CD4-positive, alpha-beta memory T cell (primary cell): ENCODE measurements at places on chromosomes 5 and 9.

DNA sequence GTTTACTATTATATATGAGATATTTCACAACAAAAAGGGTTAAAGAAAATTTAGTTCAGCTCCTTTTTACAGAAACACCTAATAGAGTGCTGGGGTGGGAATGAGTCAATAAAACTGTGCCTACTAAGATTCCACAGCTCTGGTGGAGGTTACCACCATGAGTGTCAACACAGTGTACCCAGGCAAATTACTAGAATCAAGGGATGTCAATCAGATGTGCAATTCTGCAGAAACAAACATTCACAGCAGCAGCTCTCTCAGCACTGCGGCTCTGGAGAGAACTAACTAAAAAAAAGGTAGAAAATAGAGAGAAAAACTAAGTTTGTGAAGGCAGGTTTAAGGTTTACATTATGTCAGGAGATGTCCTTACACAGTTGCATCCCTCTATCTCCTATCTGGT lies 1313.0 kb downstream of the MAT2B start:
- no peak for DNase-seq

GRCh38 chr5:35672995-35673394 lies 55.3 kb downstream of the SPEF2 start:
- peak; percentile 32 for DNase-seq

GRCh38 chr5:148290271-148291195 lies 21.7 kb upstream of the SPINK7 start:
- DNase-seq = no peak

DNA sequence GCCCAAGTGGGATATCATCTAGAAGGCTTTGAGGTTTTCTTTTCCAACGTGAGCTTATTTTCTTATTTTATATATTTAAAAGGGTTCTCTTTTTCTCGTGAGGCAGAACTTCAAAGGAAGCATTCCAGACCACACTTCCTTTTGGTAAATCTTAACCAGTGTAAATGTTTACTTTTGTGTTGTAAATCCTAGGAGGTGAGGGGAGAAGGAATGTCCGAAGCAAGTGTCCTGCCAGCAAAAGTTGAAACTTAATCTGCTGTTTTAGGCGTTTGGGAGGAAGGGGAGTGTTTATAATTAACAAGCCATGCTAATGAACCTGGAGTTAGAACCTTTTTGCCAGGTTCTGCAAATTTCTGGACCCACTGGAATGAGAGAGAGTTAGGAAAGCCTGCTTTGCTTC lies 37.9 kb downstream of the WWC1 start:
- no peak for DNase-seq

- DNase-seq = no peak
These were observed 312.5 kb downstream of the RASEF start for GRCh38 chr9:82750411-82750913.

DNA sequence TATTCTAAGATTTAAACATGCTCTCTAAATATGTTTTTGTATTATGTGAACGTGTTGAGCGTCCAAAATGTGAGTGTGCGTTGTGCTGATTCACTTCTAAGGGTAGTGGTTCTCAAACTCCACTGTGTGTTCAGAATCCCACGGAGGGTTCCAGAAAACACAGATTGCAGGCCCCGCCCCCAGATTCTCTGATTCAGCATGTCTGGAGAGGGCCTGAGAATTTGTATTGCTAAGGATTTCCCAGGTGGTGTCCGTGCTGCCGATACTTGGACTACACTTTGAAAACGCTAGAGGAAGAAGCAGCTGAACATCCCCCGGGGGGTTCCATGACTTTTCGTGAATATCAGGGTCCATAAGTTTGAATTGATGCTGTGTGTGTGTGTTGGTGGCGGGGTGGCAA lies 1043.2 kb upstream of the WWC1 start:
- no peak for DNase-seq

DNA sequence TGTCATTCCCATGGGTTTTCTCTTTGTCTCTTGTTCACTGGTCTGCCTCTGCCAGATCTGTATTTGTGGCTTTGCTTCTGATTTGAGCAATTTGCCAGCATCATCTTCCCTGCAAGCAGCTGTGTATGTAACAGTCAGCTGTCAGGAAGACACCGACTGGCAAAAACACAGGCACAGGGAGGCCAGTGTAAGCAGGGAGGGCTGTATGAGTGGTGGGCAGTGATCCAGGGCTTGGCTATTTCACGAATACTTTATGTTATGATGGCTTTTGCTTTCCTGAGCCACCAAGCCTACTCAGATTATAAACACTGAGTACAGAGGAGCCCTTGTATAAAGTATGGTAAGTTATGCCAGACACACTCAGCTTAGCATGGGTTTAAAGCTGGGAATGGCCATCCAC lies 11.6 kb downstream of the BNIP1 start:
- no peak for DNase-seq

DNA sequence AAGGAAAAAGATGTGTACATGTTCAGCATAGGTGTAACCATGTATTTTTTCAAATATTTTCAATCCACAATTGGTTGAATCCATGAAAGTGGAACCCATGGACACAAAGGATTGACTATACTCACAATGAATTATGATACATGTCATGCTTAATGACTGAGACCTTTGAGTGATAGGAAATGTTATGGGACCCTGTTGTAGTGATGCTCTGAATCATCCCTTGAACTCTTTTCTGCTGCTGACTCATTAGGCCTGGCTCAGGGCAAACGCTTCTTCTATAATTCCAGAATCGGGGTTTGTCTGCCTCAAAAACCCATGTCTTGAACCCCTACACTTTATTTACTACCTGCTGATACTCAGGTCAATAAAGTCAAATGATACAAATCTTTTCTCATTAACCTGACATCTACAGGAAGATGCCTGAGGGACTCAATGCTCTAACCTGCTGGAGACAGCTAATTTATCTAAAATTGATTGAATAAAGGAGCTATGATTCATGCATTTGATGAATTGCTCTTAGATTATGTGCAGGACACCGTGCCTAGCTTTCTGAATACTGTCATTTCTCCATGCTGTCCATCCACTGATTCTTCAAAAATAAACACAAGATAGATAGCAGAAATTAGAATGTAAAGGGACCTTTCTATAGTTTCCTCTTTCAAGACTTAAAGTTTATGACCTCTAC lies 260.1 kb downstream of the PRELID2 start:
- no peak for DNase-seq

- DNase-seq = no peak
These were observed 433.8 kb upstream of the CDH9 start for GRCh38 chr5:27472000-27472763.

- no peak for DNase-seq
These were observed 675.6 kb downstream of the BRINP1 start for GRCh38 chr9:118693645-118694044.

- no peak for DNase-seq
These were observed 273.3 kb downstream of the MAN2A1 start for GRCh38 chr5:109962882-109963603.

- no peak for DNase-seq
These were observed 21.5 kb upstream of the NIPBL start for GRCh38 chr5:36855141-36855495.

GRCh38 chr5:32960340-32961058 lies 249.4 kb downstream of the NPR3 start:
- no peak for DNase-seq

DNA sequence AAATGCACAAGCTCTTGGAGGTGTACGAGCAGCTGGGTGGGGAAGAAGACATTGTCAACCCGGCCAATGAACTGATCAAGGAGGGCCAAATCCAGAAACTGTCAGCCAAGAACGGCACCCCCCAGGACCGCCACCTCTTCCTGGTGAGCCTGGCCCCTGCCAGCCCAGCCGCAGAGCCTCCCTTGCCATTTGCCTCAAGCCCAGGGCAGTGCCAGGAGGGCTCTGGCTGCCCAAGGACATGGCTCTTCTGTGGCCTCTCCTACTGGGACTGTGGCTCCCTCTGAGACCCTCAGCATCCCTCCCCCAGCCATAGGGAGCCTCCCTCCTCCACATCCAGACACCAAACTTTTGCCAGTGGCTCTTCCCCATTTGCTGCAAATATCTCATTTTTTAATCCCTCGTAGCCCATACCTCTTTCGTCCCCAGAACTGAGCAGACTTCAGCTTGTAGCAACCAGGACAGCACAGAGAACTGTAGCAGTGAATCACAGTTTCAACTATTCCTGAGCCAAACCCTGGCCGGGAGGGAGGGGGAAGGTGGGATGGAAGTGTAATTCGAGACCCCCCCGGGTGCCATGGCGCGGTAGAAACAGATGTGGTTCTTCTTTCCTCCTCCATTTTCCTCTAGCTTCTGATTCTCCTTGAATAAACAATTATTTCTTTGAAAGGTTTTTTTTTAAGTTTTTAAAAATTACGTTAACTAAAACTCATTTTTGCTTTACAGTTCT lies 44.5 kb upstream of the SUSD3 start:
- DNase-seq = no peak

GRCh38 chr9:92138157-92138959 lies 23.1 kb upstream of the SPTLC1 start:
- peak; percentile 61 for DNase-seq

DNA sequence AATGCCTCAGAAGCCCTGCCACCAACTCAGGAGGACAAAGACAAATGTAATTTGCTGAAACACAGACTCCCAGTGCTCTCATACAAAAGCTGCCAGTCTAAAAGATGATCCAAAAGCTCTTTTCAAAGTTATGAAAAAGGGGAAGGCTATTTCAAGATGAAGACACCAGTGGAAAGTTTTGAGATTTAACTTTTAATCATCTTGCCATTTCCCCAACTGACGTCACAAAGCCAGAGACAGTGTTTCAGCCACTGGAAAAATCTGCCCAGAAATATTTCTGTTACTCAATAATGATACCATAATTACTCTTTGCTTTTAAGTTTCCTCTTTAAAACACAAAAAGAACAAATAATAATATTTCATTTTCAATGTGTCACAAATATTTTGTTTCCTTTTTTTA lies 20.9 kb downstream of the ENG start:
- no peak for DNase-seq

DNA sequence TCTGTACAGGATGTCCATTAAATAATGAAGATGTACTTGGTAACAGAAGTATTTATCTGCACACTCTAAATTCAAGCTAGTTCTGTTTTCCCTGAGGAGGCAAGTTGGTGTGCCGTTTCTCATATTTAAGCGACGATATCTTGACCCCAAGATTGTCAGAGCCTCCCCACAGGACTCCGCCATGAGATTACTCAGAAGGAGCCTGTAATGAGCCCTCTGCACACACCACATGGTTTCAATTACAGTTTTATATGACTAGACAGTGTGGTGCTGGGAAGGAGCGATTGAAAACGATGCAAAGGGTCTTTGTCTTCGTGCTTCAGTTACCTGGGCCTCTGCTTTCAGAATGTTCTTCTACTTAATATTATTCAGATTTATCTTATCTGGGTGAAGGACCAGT lies 840.4 kb upstream of the WWC1 start:
- no peak for DNase-seq

GRCh38 chr5:16529306-16529705 lies 63.7 kb upstream of the ZNF622 start:
- no peak for DNase-seq

GRCh38 chr9:4465910-4466309 lies 24.4 kb upstream of the SLC1A1 start:
- DNase-seq = no peak

GRCh38 chr5:52015760-52016159 lies 632.5 kb downstream of the ISL1 start:
- DNase-seq = no peak

DNA sequence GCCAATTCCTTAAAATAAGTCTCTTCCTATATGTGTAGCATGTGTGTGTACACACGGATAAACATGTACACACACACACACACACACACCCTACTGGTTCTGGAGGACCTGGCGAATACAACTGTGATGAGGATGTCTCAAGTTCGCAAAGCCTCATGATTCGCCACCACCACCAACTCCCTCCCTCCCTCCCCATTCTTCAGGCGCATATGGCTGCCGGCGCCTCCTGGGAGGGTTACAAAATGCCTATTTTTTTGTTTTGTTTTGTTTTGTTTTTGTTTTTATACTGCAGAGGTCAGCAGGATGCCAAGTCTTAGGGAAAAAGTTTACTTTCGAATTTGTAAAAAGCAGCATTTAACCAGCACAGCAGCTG lies 88.0 kb downstream of the DAP start:
- no peak for DNase-seq

DNA sequence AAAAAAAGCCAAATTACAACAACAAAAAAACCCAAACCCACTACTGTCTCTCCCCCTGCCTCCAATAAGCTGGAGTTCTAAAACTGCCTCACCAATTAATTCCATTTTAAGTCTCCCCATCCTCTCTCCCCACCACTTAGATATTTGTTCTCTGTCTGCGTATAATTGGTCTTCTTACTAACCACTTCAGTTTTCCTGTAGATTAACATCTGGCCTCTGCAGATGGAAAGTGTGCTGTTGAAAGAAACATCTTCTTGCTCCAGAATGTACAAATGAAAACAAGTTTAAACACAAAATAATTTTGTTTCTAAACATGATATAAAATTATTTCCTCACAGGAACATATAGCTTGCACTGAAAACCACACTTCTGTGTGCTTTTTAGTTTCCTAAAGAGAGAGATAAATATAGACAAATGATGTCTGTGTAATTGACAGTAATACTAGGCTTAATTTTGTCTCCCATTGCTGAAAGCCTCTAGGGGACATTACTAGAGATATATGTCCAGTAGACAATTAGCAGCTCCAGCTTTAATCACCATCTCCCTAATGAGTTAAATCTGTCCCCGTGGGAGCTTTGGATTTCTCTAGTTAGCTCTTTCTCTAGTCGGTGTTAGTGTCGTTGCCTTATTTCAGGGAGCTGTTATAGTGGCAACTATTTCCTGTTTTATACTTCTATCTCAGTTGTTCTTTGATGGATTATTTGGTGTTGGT lies 164.0 kb downstream of the ARHGAP26 start:
- no peak for DNase-seq

DNA sequence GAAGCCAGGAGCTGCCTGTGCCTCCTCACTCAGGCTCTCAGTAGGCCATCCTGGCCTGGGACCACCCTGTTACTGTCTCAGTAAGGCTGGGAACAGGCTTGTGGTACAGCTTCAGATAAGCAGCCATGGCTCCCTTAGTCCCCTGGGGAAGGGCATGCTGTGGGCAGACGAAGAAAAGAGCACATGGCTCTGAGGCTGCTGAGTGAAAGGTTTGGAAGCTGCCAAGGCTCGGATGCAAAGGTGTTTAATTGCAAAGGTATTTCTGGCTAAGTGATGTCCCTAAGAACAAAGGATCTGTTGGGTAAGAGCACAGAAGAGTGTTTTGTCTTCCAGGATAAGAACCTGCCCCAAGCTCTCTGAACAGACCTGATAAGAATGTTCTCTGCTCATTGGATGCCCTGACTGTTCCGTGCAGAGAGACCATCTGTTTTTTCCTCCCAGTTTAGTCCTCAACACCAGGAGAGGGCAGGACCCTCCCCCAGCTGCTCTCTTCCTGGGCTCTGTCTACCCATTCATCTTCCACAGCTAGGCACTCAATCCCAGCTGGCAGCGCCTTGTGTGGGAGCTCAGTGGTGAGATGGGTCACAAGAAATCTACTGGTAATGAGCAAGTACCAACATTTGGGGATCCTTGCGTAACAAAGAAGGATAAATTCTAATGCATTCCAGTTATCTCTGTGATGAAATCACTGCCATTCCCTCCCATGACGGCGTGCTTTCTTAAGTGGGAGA lies 17.7 kb downstream of the ANGPTL2 start:
- DNase-seq = no peak

DNA sequence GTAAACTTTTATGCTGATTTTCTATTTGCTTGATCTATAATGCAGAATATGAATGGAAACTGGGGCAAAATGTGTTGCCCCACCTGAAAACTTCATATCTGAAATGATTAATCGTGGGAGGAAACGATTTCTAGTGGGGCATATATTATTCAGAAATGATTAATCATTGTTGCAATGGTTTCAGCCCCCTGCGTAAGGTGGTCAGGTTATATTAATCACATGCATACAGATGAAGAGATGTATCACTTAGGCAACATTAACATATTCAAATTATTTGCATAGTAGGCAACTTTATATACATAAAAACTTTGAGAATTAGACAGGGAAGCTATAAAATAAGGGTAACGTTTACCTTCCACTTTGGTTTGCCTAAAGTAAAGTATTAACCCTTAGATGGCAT lies 49.8 kb downstream of the LSM11 start:
- no peak for DNase-seq
